ENCODE measurements at places on chromosomes 6 and 20.

DNA sequence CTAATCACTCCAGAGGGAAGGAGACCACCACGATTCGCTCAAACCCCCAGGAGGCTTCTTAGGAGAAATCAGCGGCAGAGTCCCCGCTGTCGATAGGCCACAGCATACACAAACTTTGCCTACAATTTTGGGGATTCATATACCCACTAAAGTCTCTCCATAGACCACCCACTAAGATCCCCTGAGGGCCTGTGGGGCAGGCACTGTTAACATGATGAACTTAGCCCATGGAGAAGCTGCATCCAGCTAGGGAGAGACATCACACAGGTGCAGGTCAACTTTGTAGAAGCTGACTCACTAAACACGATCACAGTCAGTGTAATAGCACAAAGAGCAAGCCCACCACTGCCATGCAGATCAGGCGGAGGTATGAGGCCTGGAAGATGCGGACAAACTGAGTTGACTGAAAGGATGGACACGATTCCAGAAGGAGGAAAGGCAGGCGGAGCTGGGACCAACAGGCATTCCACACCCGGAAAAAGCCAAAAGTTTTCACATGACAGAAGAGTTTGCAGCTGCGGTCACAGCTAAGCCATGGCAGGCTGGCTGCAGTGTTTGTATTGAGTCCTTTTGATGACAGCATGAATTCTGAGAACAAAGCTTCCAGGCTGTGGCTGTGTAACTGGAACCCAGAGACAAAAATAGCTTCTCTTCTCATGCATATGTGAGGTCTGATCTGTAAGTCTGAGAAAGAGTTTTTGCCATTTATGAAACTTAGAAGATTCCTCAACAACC lies 75.7 kb upstream of the QKI start:
- no peak for DNase-seq

DNA sequence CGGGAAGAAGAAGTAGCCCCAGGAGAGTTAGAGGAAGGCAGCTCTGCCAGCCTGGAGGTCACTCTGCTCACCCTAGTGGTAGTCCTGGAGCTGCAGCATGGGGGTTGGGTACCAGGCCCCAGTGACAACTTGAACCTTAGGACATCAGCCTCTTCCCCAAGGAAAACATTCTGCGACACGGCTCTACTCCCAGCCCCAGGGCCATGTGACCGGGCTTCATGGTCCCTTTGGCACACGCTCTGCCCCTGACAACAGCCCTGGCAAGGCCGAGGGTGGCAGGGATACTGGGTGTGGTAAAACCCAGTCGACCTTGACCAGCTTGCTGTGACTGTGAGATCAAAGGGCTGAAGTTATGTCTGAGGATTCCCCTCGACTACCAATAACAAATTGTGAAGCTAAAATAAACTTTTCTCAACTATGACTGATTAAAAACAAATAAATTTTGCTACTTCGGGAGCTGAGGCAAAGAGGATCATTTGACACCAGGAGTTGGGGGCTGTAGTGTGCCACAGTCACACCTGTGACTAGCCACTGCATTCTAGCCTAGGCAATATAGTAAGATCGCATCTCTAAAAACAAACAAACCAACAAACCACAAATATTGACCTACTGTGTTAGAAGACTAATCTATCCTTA lies 24.4 kb upstream of the ARID1B start:
- no peak for DNase-seq

- DNase-seq = no peak
Measured at GRCh38 chr6:70507161-70507560, 59.6 kb upstream of the SDHAF4 start.

- DNase-seq = no peak
Measured at GRCh38 chr20:20593447-20594170, 118.8 kb downstream of the RALGAPA2 start.

DNA sequence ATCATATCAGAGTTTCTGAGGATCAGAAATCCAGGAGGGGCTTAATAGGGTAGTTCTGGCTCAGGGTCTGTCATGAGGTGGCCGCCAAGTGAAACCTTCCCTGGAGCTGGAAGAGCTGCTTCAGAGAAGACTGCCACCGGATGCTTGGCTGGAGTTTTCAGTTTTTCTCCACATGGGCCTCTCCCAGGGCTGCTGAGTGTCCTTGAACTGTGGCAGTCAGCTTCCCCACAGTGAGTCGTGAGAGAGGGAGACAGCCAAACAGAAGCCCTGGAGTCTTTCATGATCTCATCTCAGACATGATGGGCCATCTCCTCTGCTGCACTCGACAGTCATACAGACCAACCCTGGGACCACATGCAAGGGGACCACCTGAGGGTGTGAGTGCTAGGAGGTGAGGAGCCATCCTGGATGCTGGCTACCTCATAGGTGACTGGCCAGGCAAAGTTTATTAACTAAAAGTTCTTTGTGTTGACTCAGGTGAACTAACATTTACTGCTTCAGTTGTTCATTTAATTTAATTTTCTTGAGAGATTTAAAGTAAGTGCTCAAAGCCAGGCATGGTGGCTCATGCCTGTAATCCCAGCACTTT lies 71.5 kb downstream of the SHLD1 start:
- no peak for DNase-seq

GRCh38 chr6:130908958-130909357 lies 81.8 kb downstream of the SMLR1 start:
- DNase-seq = no peak

DNA sequence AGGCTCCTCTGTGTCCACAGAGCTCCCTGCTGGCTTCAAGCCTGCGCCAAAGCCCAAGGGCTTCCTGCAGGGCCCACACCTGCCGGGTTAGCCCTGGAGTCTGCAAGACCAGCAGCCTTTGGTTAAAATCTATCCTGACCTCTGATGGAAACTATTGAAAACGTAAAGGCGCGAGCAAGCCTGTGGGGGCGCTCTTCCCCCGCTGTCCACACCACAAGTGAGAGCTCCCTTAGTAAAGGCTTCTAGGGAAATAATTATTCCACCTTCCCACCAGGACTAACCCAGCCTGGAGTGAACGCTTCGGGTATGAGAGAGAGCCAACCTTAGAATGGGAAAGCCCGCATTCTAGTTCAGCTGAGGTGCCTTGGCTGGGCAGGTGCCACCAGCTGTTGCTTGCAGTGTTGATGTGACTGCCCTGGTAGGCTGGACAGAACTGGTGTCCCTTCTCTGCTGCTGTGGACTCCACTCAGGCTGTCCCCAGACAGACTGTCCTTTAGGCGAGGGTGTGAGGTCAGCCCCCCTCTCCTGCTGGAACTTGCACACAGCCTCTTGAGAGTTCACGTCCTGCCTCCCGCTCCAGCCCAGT lies 68.7 kb downstream of the SYTL3 start:
- DNase-seq = no peak

- no peak for DNase-seq
Measured at GRCh38 chr6:110315869-110316398, 42.2 kb downstream of the METTL24 start.

GRCh38 chr6:26351544-26351953 lies 13.4 kb upstream of the BTN3A2 start:
- no peak for DNase-seq

- DNase-seq = no peak
Measured at GRCh38 chr20:46779831-46780230, 70.4 kb downstream of the SLC2A10 start.

GRCh38 chr6:79146421-79146820 lies 68.4 kb upstream of the PHIP start:
- no peak for DNase-seq

GRCh38 chr6:132797951-132798868 lies at the start of gene SLC18B1:
TSS of gene SLC18B1 (minus strand) at chr6:132798637. CDS start at chr6:132798456, 181 bp downstream.
- peak; percentile 37 for DNase-seq

GRCh38 chr6:84027340-84028181 lies 6.0 kb upstream of the MRAP2 start:
- no peak for DNase-seq

GRCh38 chr6:153131037-153131981 lies at the start of gene RGS17:
TSS of gene RGS17 (minus strand) at chr6:153131282. CDS start at chr6:153044018, 87,264 bp downstream.
- DNase-seq = no peak

GRCh38 chr6:132314432-132314831 lies 86.8 kb downstream of the MOXD1 start:
- DNase-seq = no peak

DNA sequence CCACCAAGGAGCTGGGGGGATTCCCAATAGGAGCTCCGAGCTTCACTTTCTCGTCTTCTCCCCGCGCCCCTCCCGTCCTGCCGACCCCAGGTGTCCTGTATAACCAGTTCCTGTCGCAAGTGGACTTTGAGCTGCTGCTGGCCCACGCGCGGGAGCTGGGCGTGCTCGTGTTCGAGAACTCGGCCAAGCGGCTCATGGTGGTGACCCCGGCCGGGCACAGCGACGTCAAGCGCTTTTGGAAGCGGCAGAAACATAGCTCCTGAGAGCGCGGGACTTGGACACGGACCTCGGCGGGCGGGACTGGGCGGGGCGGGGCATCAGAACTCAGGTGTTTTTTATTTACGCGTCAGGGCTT lies 340 bp upstream of the VARS2 start:
- no peak for DNase-seq

- DNase-seq = no peak
Measured at GRCh38 chr6:84263557-84263956, 36.1 kb upstream of the CEP162 start.

DNA sequence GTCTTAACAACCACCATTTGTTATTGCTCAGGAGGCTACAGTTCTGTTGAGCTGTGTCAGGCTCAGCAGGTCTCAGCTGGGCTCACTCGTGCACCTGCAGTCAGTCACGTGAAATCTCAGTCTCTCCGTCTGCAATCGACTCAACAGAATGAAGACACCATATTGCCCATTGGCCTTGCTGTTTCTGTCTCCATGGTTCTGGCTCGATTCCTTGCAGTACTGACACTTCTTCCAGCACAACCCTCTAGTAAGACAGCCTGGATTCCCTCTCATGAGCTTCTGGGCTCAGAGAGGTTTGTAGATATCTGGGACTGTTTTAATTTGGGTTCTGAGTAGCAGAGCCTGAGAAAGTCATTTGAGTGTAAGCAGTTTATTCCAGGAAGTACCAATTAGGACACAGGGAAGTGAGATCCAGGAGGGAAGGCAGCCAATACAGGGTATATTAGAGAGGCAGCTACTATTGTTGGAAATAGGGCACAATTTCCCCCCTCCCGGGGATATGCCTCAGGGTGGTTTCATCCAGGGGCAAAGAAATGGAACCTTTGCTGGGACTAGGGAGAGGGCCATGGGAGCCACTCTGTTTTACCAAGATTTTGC lies 87.4 kb upstream of the RALGAPA2 start:
- no peak for DNase-seq

Measured in activated T-helper 1 cell treated with anti-CD3 and anti-CD28 coated beads, Interleukin-2, amount 50 U/mL, for 16 hours (primary cell).